ENCODE measurements at places on chromosomes 4 and X.
A peak's percentile ranks its signal among the peaks of the same experiment; 100 is the strongest.

DNA sequence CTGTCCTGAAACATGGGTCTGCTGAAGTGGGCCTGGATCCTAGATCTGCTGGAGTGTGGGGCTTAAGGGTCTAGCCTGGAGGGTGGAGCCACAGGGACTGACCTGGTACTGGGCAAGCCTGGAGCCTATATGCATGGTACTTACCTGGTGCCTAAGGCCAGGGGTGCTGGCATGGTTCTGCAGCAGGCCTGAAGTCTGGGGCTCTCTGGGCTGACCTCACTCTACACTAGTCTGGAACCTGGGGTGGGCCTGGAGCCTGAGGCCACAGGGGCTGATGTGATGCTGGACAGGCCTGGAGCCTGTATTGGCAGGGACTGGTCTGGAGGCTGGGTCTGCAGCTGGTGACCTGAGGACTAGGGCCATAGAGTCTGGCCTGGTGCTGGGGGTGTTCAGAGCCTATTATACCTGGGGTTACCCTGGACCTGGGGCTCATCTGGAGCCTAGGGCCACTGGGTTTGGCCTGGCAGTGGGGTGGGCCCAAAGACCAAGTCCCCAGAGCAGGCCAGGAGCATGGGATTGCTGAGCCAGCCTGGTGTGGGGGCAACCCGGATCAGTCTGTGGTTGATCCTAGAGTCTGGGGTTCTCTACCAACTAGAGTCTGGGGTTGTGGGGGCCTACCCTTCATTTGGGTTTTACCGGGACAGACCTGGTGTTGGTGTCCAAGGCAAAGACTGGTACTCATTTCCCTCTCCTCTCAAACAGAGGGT lies 179.6 kb downstream of the SLC4A4 start:
- DNase-seq, result no peak

DNA sequence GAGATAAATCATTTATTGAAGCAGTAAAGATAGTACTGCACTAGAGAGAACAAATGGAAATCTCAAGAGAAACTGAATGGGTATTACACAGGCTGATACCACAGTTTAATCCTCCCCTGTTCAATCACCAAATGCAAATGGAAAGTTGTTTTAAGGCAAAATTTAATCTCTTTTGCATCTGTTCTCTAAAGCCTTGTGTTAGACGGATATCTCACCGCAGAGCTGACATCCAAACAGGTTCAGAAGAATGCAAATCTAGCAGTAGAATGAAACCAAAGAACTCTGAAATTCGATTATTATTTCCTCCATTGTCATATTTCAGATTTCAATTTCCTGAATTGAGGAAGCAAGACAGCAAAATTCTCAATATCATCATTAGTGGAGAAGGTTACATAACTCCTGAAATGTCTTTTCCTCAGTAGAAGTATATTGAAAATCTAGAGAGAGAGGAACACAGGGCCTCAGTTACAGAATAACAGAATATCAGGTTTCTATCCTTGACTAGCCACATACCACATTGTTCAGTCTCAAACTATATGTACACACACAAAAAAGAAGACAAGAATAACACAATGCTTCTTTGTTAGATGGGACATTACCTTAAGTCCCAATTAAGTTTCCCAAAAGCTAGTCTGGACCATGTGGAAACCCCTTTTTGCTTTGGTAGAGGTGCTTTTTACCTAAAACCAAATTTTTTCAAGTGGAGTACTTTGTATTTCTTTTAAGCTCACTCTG lies 94.1 kb upstream of the BANK1 start:
- no peak for DNase-seq

DNA sequence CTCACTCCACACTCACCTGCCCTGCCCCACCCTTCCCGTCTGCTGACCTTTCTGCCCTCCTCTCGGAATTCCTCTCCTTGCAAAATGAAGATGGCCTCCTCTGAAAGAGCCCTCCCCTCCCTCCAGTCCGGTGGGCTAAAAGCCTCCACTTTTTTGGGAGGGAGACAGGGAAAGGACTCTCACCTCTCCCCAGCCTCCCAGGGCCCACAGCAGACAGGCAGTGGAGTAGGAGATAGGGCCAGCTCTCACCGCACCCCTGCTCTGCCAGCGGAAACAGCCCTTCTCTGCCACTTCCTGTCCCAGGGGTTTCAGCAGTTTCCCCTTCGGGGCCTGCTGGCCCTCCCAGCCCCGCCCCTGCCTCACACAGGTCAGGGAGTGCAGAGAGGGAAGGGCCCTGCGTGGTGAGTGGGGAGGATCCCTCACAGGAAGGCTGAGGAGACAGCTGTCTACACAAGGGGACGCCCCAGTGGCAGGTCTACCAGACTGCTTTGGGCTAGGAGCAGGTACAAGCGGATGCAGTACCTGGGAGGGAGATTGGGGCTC lies 18.2 kb downstream of the ELF4 start:
- no peak for DNase-seq

- no peak for DNase-seq
These were observed 2.7 kb downstream of the BCOR start for GRCh38 chrX:40094900-40095582.

DNA sequence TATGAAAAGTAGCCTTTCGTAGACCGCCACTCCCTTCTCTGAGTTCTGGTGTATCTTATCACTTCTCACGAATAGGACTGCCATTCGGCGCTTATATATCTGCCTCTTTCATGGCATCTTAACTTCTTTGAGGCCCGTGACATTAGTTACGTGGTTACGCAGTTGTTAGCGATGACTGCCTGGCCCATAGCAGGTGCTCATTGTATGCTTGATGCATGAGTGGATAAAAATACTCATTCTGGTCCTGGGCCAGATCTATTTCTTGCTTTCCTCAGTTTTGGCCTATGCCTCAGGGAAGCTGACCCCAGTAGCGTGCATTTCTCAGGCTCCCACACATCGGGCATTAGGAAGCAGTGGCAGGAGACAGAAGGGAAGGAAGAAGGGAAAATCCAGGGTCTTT lies 60.7 kb upstream of the PITX2 start:
- no peak for DNase-seq

DNA sequence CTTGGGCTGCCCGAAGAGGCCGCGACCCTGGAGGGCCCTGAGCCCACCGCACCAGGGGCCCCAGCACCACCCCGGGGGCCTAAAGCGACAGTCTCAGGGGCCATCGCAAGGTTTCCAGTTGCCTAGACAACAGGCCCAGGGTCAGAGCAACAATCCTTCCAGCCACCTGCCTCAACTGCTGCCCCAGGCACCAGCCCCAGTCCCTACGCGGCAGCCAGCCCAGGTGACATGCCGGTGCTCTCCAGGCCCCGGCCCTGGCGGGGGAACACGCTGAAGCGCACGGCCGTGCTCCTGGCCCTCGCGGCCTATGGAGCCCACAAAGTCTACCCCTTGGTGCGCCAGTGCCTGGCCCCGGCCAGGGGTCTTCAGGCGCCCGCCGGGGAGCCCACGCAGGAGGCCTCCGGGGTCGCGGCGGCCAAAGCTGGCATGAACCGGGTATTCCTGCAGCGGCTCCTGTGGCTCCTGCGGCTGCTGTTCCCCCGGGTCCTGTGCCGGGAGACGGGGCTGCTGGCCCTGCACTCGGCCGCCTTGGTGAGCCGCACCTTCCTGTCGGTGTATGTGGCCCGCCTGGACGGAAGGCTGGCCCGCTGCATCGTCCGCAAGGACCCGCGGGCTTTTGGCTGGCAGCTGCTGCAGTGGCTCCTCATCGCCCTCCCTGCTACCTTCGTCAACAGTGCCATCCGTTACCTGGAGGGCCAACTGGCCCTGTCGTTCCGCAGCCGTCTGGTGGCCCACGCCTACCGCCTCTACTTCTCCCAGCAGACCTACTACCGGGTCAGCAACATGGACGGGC lies 579 bp downstream of the ABCD1 start:
- DNase-seq, result no peak

- no peak for DNase-seq
These were observed 63.0 kb downstream of the MSX1 start for GRCh38 chr4:4922441-4922840.

DNA sequence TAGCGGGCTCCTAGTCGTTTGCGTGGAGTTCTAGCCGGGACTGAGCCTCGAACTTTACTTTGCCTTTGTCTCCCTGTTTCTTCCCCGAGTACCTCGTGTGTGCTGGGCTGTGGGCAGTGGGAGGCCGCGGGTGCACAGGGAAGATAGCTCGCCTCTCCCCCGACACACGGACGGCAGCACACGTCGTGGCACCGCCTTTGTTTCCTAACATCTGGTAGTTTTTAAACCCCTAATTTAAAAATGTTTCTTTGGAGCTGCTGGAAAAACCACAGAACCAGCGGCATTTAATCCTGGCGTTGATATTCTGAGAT lies 866 bp downstream of the RBM46 start:
- no peak for DNase-seq

DNA sequence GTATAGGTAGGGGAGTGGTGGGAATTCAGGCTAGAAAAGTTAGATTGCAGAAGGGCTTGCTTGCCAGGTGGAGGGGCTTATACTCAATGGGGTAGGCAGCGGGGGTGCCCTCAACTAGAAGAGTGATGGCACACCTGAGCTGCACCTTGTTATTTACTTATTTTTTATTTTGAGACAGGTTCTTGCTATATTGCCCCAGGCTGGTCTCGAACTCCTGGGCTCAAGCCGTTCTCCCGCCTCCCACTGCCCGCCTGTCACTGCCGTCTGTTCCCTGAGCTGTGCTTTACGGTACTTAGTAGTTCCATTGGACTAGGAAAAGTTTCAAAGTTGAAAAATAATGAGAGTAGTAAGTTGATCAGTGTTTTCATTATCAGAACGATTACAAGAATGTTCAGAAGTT lies 2.0 kb downstream of the ZFX start:
- no peak for DNase-seq

GRCh38 chr4:163758032-163758431 lies 263.5 kb downstream of the TMA16 start:
- no peak for DNase-seq

- DNase-seq, result no peak
These were observed 432.1 kb upstream of the NR3C2 start for GRCh38 chr4:148874331-148874730.

GRCh38 chr4:38164346-38164745 lies 204.1 kb downstream of the PTTG2 start:
- no peak for DNase-seq

- no peak for DNase-seq
These were observed 199.4 kb downstream of the PALLD start for GRCh38 chr4:168696280-168696679.

GRCh38 chr4:138894011-138894410 lies 121.6 kb upstream of the NOCT start:
- DNase-seq, result no peak

GRCh38 chr4:108003982-108004515 lies 14.4 kb downstream of the HADH start:
- no peak for DNase-seq

DNA sequence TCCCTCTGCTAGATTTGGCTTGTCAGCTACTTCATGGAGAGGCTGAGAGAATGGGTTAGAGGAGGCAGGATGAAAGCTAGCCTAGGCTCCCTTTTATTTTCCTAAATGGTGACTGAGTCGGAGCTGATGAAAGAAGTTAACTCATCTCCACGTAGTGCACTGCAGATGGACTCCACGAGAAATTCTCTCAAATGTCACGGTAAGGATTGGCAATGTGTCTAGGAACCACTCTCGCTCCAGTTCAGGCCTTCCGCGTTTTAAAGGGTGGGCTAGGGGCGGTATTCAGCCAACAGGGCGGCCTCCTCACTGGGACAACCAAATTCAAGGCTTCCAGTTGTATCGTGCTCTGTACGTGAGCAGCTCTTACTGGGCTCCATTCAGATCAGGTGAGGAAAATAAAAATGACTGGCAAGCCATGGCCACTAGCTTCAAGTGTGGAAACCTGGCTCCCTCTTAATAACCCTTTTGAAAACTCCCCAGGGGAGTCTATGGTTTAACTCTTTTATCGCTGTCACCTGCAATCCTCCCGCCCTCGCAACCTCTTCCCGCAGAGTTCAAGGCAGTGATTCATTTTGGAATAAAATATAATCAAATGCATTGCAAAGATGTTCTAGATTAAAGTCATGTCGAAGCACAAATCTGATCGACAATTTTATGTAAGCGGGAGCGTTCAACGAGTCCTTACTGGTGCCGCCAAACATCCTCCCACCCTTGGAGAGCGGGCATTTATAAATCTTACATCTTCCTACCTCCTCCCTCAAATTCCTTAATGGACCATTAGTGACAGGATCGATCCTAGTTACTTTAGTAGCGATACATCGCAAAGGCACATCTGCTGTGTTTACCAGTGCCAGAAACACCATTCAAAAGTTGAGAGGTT lies 1.2 kb downstream of the SPOCK3 start:
- peak; percentile 55 for DNase-seq

GRCh38 chr4:1572521-1572920 lies 111.6 kb downstream of the FAM53A start:
- DNase-seq, result no peak

- no peak for DNase-seq
These were observed 241.0 kb upstream of the ANKRD50 start for GRCh38 chr4:124953486-124953885.

- peak; percentile 74 for DNase-seq
These were observed 15.2 kb downstream of the NDUFB11 start for GRCh38 chrX:47129157-47129898.

- no peak for DNase-seq
These were observed 101.9 kb upstream of the RBPJ start for GRCh38 chr4:26218677-26219605.

GRCh38 chrX:84186603-84187532 lies 1.1 kb downstream of the RPS6KA6 start:
- DNase-seq, result no peak

GRCh38 chr4:169800541-169800940 lies 42.8 kb upstream of the HPF1 start:
- no peak for DNase-seq

- DNase-seq, result no peak
These were observed 14.0 kb downstream of the SOD3 start for GRCh38 chr4:24809376-24809775.

DNA sequence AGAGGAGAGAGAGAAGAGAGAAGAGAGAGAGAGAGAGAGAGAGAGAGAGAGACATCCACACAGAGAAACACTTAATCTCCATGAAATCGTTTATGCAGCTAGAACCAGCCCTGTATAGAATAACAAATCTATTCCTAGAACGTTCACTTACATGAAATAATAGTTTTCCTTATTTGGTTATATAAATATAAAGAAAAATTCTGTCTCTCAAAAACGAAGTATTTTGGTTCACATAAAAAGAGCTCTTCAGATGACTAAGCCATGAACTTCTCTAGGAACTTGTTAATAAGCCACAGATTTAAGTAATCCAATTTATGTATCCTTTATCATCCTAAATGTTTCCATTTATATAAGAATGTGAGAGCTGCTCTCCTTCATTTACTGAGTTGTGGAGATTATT lies 1315.1 kb upstream of the PCDH7 start:
- no peak for DNase-seq

- DNase-seq, result no peak
These were observed 91.3 kb downstream of the PTPN13 start for GRCh38 chr4:86685401-86685800.

GRCh38 chr4:89829470-89830138 lies 7.4 kb downstream of the SNCA start:
- DNase-seq, result peak; percentile 6

GRCh38 chr4:105661028-105661427 lies 47.5 kb downstream of the INTS12 start:
- no peak for DNase-seq

- DNase-seq, result no peak
These were observed 52.7 kb upstream of the ZCCHC13 start for GRCh38 chrX:74251006-74251930.

- no peak for DNase-seq
These were observed 31.5 kb downstream of the HS3ST1 start for GRCh38 chr4:11397146-11397545.
